DMS153 (cell line): ENCODE measurements at places on chromosomes 12 and 14.

- peak; percentile 17 for DNase-seq
Measured at GRCh38 chr12:100348657-100349454, 8.0 kb upstream of the SLC17A8 start.

DNA sequence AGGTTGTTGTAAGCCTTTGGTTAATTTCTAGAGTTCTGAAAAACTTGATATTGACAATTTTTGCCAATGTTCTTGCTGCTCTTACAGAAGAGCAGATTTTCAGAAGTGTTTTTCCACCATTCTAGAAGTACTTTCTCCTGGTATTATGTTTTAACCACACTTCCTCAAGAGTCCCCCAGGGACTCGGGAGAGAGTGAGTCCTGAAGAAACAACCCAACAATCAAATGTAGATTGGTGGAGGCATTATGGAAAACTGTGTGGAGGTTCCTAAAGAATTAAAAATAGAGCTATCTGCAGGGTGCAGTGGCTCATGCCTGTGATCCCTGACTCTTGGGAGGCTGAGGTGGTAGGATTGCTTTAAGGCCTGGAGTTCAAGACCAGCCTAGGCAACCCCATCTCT, 26.7 kb downstream of the OR10P1 start:
- no peak for DNase-seq

DNA sequence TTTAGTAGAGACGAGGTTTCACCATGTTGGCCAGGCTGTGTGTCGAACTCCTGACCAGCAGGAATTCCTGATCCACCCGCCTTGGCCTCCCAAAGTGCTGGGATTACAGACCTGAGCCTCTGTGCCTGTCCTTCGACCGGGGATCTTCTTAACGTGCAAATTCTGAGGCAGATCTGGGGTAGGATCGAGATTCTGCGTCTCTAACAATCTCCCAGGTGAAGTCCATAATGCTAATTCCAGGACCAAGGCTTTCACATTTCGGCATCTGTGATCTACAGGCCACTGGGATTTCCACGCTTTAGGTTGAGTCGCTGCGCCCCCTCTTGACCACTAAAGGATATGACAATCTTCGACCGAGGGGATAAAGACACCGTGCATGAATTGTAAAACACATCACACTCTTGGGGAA, 24.8 kb downstream of the FOS start:
- peak; percentile 65 for DNase-seq

DNA sequence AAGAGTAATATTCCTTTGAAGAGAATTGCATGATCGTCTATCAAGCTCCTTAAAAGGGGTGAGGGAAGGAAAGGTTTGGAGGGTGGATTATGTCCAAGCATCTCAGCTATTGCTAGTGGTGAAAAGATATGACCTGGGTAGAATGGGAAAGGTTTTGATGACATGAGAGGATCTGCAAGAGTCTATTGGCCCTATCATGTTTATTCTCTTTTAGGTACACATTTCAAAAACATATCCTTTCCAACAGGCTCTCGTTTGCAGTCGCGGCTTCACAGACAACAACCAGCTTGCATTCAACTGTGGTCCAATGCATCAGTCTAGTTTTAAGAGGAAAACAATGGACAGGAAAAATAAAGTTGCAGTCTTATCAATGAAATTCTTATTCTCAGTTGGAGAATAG, 17.1 kb downstream of the FOXG1 start:
- DNase-seq, result peak; percentile 29
